CD8-positive, alpha-beta T cell (primary cell): ENCODE measurements at places on chromosomes 3 and 15.

GRCh38 chr3:67897351-67898336 is 243.2 kb upstream of the SUCLG2 start:
- DNase-seq = no peak

GRCh38 chr15:62867844-62868243 is 174.7 kb upstream of the TPM1 start:
- no peak for DNase-seq

GRCh38 chr3:58474348-58474911 is 17.5 kb upstream of the KCTD6 start:
- DNase-seq = no peak

GRCh38 chr3:172115787-172116186 is 76.4 kb downstream of the FNDC3B start:
- DNase-seq = no peak

DNA sequence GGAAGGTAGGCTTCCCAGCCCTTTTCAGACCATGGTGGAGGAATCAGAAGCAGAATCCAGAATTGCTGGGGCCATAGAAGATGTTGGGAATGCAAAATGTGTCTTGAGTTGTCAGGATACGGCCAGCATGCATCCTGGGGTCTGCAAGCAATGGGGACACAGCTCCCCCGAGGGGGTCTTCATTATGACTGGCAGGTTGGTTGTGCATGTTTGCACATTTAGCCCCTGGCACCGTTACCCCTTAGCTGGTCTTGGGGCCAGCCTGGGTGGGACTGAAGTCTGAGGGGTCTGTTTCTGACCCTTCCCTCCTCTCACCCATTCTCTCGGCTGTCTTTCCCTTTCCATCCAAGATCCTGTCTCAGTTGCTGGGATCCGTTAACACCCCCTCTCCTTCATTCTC is 50.7 kb downstream of the STARD5 start:
- no peak for DNase-seq

DNA sequence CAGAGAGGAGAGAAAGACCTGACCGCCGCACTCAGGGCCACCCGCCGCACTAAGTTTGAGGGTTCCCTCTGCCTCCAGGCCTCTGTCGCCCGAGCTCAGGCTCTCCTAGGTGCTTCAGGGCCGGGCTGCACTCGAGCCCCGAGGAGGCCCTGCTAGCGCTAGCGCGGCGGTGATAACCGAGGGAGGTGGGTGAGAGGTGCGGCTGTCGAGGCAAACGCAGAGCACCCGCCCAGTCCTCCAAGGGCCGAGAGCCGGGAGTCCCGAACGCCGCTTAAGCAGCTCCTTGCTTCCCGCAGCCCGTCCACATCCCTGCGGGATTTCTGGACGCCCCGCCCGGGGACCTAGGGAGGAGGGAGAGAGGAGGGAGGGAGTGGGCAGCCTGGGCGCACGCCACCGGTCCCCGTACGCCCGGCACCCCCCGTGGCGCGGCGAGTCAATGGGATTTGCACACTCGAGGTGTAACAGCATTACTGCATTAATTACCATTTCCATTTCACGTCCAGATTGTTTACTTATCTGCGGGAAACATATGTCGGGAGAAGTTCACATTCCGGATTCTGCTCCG is 6.8 kb downstream of the SOX14 start:
- no peak for DNase-seq

- DNase-seq = no peak
These were observed 2.6 kb upstream of the ULK3 start for GRCh38 chr15:74845581-74845980.

DNA sequence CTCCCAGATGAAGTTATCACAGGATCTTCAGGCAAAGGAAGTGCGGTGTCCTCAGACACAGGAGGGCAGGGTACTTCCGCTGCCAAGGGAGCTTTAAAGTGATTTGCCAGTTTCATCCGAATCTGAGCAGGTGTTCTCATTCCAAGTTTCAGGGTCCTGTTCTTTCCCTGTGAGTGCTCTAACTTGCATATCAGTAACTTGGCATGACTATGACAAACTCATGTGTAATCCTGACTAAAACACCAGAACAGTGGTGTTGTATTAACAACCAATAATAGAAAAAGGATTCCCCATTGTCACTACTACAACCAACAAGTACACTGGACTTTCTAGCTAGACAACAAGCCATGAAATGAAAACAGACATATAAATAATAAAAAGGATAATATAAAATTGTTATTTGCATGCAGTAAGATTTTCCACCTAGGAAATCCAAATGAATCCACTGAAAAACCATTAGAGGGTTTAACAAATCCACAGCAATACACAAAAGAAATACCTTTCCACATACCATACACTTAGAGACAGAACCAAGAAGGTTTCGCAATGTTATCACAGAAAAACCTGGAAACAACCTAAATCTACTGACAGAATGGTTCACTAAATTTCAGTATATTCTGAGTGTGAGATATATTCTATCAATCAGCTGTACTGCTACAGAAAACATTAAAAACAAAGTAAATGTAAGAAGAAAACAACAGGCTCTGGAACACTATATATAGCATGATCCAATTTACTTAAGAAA is 40.9 kb upstream of the RPL35A start:
- no peak for DNase-seq
